Cardiac muscle cell (in vitro differentiated cells and primary cell): ENCODE measurements at places on chromosomes 3 and 15.

DNA sequence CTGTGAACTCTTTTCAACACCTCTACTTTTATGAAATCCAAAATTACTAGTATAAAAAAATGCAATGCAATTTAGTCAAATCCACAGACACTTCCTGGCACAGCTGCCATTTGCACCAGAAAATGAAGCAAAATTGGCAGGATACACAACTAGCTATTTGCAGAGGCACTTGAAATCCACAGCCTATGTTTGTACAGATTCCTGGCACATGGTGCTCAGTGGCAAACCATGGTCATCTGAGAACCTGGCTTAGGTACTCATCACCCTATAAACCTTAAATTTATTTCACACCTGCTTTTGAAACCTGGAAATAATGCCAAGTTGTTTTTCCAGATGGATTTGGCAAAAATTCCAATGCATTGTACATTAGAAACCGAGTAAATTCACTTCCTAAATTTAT is 20.2 kb upstream of the PPM1L start:
- DNase-seq = no peak

GRCh38 chr3:136387031-136387430 is 136.9 kb downstream of the PCCB start:
- DNase-seq = no peak

- DNase-seq = no peak
Observed at GRCh38 chr3:111758642-111759041, 100.4 kb upstream of the PHLDB2 start.

DNA sequence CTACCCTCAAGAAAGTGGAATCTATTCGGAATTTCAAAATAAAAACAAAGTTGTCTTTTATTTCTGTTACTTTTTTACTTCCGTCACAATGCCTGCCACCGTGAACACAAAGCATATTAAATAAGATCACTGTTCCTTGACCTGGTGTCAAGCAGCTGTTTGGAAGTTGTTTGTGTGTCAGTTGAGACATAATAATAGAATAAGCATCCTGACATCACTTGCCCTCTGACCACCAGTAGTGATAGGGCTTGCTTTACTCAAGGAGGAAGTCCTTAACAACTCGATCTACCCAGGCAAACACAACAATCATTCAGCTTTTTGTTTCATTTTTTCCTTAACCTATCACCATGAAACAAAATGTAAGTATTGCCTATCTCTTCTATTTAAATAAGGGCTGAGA is 454.4 kb upstream of the RASGRP1 start:
- DNase-seq = no peak

- DNase-seq = no peak
Observed at GRCh38 chr15:100279446-100279845, 62.3 kb downstream of the ADAMTS17 start.
